Dorsolateral prefrontal cortex (tissue), 122 donors: ENCODE measurements at places on chromosomes 5 and 9.

DNA sequence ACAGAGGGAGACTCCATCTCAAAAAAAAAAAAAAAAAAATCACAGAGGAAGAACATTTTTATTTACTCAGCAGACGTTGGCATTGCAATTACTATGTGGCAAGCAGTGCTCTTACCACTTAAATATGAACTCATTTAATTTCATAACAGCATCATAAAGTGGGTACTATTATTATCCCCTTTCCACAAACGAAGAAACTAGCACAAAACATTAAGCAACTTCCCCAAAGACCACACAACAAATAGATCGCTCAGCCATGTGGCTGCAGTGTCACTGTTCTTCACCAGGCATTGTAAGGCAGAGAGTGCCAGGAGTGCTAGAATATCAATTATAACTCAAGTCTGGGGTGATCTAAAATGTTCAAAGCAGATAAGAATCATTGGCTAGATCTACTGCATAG is 69.8 kb upstream of the PLPP6 start:
- DNase-seq, result no peak

- DNase-seq, result no peak
These were observed 123.9 kb downstream of the RAB3C start for GRCh38 chr5:58706736-58707135.

DNA sequence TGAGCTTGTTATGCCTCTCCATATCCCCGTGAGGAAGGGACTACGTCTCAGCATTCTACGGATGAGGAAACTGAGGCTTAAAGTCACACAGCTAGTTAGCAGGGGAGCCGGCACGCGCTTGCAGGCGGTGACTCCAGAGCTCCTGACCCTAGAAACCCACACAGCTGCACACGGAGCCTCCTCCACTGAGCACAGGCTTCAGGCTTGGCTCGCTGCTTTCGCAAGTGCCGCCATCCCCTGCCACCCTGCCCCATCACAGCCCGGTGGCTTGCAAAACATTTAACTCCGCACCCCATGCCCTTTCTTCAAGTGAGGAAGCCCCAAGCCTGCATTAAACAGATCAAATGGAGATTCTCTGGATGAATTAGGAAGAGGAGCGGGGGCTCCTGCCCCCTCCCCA is 138.3 kb downstream of the HSD17B3 start:
- DNase-seq, result no peak

GRCh38 chr9:14752271-14752670 is 29.7 kb upstream of the CER1 start:
- no peak for DNase-seq

- no peak for DNase-seq
These were observed 112.3 kb downstream of the SMARCA2 start for GRCh38 chr9:2127486-2127885.

- no peak for DNase-seq
These were observed 7.6 kb upstream of the GBGT1 start for GRCh38 chr9:133171161-133171961.

- DNase-seq, result no peak
These were observed 144.4 kb upstream of the ANKRD55 start for GRCh38 chr5:56377573-56377972.

- DNase-seq, result no peak
These were observed 36.0 kb downstream of the KCNMB1 start for GRCh38 chr5:170353011-170353761.

GRCh38 chr9:131034268-131034667 is 25.3 kb downstream of the LAMC3 start:
- no peak for DNase-seq

DNA sequence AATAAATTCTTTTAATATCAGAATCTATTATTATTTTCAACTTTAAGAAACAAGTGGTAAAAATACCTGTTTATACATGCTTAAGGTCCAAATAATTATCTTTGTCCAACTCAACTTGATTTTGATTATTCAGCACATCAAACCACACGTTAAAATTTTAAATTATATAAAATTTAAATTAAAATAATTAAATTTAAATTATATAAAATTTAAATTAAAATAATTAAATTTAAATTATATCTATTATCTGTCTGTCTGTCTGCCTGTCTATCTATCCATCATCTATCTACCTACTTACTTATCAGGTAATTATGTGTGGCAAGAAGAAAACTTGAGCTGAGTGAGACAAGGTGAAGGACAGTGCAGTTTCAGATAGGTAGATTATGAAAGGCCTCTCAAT is 605.3 kb upstream of the RIOK2 start:
- DNase-seq, result no peak
